ENCODE measurements at places on chromosomes 6 and 20.
A peak's percentile ranks its signal among the peaks of the same experiment; 100 is the strongest.

- DNase-seq: no peak
Observed at GRCh38 chr20:17502105-17502504, 29.1 kb downstream of the BFSP1 start.

- no peak for DNase-seq
Observed at GRCh38 chr6:113960795-113961194, 10.2 kb downstream of the HDAC2 start.

DNA sequence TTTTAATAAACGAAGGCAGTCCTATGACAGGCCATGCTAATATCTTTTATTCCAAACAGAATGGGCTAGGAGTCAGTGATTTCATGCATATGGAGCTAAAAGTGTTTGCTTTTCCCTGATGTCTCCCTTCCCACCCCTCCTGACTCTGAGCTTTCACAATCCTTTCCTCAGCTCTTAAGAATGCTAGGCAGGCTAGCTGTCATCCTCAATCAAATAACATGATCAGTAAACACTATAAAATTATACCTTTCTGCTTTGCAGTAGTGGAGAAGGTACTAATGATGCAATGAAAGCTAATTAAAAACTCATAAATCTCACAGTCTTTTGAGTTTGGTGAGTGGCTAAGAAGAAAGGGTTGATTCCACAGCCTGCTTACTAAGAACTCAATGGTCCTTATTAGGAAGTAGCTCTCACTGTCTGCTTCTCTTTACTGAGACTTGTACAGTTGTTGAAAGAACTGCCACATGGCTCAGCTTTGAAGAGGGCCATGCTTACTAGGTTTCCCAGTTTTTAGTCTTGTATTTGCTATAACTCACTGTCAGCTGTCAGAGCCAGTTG, 250.9 kb upstream of the JAG1 start:
- no peak for DNase-seq

- DNase-seq: no peak
Observed at GRCh38 chr6:56520218-56520617, 122.5 kb downstream of the DST start.

- peak; percentile 44 for DNase-seq
Observed at GRCh38 chr20:61119794-61120410, 132.2 kb upstream of the CDH4 start.

- no peak for DNase-seq
Observed at GRCh38 chr6:154888421-154889295, 106.5 kb upstream of the TIAM2 start.

DNA sequence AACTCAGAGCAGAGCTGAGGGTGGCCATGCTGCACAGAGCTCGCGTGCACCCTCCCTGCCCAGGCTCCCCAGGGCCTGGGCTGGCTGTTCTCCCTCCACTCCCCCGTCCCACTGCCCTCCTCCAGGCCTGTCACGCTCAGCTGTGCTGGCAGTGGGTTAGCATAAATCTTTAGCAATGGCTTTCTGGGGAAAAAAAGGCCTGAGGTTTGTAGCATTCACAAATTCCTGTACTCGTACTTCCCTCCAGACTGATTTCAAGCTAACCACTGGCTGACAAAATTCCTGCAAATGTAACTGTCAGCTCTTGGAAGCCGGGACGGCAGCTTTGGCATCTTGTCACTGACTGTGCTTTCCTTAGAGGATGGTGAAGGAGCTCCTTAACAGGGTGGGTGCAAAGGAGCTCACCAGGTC, 22.3 kb upstream of the SMOC2 start:
- no peak for DNase-seq

DNA sequence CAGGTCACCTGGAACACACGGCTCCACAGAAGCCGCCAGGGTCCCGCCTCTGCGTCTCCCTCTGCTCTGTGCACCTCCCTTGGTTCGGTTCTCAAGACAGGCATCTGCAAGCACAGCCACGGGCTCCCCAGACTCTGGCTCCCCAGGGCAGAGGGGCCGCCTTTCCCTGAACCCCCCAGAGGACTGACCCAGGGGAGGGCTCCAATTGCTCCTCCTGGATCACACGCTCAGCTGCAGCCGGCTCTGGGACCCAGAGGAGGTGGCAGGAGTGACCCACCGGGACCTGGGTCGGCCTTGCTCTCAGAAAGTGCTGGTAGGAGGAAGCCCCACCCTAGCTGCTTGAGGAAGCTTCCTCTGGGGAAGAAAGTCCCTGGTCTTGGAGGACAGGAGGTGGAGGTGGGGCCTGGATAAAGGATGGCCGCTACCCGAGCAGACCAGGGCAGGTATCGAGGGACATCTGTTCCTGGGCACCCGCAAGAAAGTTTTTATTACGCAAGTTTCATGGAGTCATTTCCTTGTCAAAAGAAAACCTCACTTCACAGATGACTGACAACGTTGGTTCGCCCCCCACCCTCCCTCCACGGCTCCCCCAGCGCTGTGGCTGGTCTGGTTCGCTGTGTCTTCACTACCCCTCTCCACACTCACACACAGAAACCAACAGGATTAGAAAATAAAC, 103.9 kb upstream of the AFDN start:
- no peak for DNase-seq

DNA sequence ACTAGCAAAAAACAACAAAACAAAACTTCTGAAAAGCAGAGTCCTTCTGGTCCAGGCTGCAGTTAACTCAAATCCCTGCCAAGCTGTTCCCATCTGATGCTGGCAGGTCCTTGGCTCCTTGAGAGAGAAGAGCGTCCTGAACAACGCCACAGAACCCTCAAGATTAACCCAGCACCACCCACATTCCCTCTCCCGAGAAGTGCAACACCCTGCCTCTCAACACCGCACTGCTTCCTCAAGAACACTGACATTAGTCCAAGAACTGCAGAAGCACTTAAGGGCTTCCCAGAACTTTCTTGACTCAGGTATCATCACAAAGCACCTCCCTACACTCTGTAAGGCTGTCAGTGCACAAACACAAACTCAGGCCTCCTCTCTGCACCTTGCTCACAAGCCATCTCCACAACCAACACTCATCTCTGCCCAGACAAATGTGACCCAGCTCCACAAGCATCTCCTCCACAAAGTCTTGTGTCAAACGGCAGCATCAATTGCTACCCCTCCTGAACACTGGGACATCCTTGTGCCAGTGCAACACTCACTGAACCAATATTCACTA, 7.5 kb downstream of the MRPL14 start:
- DNase-seq: peak; percentile 43

DNA sequence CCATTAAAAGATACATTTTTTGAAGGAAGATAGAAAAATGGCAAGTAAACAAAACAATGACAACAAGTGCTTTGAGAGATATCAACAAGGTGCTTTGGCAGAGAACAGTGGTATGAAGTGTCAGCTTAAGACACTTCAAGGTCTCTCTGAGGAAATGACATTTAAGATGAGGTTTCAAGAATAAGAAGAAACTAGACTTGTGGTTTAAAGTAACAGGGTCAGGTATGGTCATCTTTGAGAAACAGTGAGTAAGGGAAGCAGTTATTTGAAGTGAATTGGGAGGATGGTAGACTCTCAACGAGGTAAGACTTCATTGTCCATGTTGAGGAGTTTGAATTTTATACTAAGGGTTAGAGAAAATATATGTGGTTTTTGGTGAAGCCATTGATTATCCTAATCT, 77.8 kb downstream of the SYCP2L start:
- no peak for DNase-seq

- DNase-seq: no peak
Observed at GRCh38 chr6:45808917-45809316, 206.7 kb downstream of the CLIC5 start.

GRCh38 chr6:140275725-140276124, 901.3 kb upstream of the CITED2 start:
- no peak for DNase-seq

GRCh38 chr6:25685896-25686295, 33.9 kb downstream of the SCGN start:
- DNase-seq: no peak

GRCh38 chr6:167422934-167423333, 98.0 kb downstream of the TTLL2 start:
- no peak for DNase-seq

GRCh38 chr6:14502551-14502950, 385.0 kb downstream of the CD83 start:
- DNase-seq: no peak

DNA sequence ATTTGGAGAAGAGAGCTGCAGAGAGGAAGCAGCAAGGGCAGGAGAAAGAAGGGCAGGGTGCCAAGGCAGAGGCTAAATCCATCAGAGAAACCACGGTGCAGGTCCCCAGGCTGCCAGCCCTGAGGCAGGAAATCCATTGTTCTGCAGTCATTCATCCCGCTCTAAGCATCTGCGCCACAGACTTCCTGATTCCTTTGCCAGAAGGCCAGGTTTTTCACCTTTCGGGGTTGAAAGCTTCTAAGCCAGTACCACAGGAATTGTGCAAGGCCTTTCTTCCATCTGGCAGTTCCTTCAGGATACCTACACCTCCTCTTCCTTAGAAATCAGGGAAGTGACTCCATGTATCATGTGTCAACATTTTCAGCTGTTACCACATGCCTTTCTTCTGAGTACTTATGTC, 45.6 kb downstream of the ADGRF5 start:
- no peak for DNase-seq

DNA sequence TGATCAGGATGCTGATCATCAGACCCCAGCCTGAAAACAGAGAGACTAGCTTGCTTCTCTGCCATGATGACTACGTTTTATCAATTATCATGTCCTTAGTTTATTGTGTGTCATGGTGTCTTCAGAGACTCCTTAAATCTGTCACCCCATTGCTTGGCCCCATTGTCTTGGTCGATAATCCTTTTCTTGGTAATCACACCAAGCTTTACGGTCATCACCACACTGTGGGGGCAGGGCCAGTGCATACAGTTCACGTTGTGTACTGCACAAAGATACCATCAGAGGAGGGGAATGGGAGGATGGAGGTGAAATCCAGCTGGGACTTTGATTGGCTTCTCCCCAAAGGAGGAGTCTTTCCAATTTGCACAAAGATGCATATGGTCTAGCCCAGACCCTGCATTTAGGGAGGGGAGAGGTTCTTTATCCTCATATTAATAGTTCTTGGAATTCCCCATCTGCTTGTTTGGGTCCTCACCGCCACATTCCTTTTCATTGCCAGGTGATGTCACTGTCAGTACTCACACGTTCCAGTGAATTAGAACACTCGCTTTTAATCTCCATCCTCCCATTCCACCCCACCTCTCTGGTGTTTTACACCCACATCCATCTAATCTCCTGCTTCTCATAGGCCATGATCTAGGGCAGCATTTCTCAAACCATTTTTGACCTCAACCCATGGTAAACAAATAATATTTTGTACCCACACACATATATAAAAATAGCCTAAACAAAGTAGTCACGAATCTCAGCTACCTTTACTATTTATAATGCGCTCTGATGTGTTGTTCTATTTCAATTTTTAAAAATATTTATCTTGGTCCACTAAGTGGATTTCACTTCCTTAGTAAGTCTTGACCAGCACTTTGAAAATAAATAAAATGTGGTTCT, 5.7 kb downstream of the ETV7 start:
- no peak for DNase-seq

GRCh38 chr6:37538107-37538506, 38.4 kb upstream of the CCDC167 start:
- DNase-seq: no peak

GRCh38 chr6:15380351-15380750, 134.5 kb downstream of the JARID2 start:
- DNase-seq: no peak

GRCh38 chr6:16421462-16421960, 183.1 kb downstream of the GMPR start:
- DNase-seq: no peak

DNA sequence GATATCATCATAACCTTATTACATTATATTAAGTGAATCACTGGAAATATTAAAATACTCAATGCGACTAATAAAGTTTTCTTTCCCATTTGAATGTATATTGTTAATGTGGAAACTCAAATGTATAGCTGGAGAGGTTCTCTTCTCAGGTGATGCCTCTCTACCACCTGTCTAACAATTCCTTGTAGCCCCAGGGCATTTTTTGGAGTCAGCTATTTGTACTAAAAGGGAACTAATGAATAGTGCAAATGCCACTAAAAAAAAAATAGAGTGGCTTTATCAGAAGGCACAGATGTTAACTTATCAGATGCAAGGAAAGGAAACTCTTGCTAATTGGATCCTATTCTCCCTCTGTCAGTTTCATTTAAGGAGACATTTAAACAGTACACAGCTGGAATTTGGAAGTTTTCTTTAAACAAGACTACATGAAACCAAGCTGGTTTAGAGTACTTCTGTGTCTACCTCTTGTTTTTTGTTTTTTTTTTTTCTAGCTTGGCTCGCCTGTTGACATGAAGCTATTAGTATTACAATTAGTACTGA, 897.0 kb upstream of the SLC35B3 start:
- no peak for DNase-seq

- DNase-seq: no peak
Observed at GRCh38 chr6:81933608-81934051, 181.1 kb upstream of the TENT5A start.

- peak; percentile 69 for DNase-seq
Observed at GRCh38 chr6:166348305-166348949, 6.1 kb upstream of the SFT2D1 start.

- DNase-seq: no peak
Observed at GRCh38 chr20:61442075-61442670, 190.1 kb downstream of the CDH4 start.

- DNase-seq: peak; percentile 46
Observed at GRCh38 chr20:45994761-45995493, 13.8 kb upstream of the MMP9 start.

- DNase-seq: peak; percentile 67
Observed at GRCh38 chr6:116385459-116385802, 14.7 kb downstream of the DSE start.

- DNase-seq: peak; percentile 48
Observed at GRCh38 chr6:34657307-34657978, 39.1 kb downstream of the ILRUN start.

- no peak for DNase-seq
Observed at GRCh38 chr20:40814631-40814960, 125.6 kb upstream of the MAFB start.

GRCh38 chr6:71080826-71081225, 124.0 kb upstream of the B3GAT2 start:
- no peak for DNase-seq

- DNase-seq: peak; percentile 36
Observed at GRCh38 chr6:40308533-40309306, 278.4 kb downstream of the LRFN2 start.

DNA sequence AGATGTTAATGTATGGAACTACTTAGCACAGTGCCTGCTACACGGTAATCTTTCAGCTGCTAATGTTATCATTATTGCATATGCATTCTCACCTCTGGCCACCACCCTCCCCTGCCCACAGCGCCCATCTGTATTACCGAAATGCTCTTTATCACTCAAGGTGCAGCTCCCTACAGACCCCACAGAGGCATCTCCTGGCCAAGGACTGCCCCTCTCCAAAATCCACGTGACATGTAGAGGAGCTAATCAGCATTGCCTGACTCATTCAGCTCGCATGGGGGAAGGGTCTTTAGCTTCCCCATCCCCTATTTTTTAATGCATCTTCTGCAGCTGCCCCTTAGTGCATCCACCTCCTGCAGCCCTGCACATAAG, 41.8 kb downstream of the SLC22A23 start:
- no peak for DNase-seq

All from inflammatory macrophage (primary cell).